ENCODE measurements at places on chromosomes 7 and 10.

DNA sequence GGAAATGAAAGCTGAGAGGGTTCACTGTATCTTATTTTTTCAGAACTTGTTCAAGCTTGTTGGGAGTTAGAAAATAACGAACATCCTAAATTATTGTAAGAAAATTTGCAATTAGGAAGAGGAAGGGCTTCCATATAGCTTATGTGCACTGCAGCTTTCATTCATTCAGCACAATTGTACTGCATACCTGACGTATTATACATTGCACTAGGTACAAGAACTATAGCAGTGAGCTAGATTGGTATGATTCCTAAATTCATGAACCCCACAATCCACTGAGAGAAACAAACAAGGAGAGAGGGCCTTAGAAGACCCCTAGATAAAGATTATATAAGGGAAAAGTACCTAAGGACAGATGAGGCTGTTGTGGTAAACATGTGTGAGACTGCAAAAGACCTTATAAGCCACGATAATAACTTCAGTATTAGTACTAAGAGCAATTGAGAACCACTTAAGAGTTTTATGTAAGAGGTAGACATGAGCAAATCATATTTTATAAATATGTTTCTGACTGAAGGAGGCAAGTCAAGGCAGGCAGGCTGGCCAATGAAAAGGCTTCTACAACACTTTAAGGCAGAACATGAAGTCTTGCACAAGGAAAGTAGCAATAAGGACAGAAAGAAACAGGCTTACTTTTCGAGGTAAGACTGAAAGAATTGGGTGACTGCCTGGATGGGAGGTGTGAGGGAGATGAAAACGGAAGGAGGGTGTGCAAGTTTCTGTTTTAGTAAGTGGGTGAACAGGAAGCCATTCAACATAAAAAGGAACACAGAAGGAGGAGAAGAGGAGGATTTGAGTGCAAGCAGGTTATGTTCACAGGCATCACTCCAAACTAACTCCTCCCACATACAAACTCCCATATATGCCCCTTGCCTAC lies 77.9 kb upstream of the LRRN3 start:
- no peak for DNase-seq

GRCh38 chr7:5429253-5429856 lies 5.7 kb upstream of the TNRC18 start:
- no peak for DNase-seq

- DNase-seq = no peak
These were observed 160.7 kb downstream of the MAD1L1 start for GRCh38 chr7:2072042-2072441.

GRCh38 chr7:107039199-107039900 lies 5.2 kb upstream of the PRKAR2B start:
- no peak for DNase-seq

DNA sequence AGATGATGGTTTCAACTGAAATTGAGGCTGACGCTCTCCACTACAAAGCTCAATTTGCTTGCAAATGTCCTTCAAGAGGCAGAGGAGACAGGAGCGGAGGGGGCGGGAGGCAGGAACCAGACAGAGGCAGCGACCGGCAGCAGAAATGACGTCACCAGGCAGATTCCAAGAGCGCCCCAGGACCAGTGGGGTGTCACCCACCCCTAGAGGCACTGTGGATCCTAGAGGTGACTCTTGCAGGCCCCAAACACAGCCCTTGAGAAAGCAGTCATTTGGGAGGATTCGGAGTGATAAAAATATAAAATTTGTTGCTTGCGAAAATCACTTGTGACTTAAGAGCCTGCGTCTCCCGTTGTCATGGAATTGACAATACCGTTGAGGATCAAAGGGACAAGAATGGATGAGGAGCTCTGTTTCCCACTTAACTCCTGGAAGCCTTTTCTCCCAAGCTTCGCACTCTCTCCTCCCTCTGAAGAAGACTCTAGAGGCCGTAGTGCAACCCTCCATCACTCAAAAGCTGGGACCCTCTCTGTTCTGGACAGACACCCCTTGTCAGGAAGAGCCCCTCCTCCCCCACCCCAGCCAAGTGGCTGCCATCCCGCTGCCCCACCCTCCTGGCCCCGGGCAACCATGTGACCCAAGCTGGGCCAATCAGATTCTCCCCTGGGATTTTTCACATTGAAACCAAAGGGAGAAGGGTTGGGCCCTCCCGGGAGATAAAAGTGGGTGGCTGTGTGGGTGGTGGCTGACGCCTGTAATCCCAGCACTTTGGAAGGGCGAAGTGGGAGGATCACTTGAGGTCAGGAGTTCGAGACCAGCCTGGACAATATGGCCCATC lies 16.3 kb upstream of the SLC29A4 start:
- no peak for DNase-seq

DNA sequence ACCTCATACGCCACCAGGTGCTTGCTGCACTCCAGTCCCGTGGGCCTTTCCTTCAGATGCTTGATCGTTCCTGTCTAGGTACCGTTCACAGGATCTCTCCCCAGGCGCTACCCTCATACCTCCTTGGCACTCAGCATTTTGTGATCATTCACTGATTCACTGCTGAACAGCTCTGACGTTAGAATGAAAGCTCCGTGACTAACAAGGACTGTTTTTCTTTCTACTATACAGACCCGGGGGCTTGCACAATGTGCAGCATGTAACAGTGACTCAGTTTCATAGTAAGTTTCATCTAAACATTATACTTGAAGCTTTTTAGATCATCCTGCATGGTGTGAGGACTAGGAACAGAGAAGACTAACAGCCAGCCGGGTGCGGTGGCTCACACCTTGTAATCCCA lies 20.6 kb downstream of the KIN start:
- DNase-seq = no peak

GRCh38 chr10:91551856-91552255 lies 81.0 kb downstream of the PPP1R3C start:
- no peak for DNase-seq

DNA sequence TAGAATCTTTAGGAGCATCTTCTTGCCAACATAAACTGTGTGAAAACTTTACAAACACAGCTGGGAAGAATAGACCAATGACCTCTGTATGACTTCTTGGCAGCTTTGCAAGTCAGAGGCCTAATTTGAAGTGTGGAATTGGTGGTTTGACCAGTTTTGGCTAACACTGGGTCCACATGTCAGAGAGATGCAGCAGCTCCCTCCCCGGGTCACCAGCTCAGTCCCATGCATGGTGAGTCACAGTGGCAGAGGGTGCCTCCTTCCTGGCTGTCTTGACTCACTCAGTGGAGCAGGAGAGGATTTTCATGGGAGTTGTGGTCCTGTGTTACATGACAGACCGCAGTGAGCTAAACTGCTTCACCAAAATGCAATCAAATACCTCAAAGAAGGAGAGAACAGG lies 8.2 kb upstream of the STARD3NL start:
- no peak for DNase-seq

DNA sequence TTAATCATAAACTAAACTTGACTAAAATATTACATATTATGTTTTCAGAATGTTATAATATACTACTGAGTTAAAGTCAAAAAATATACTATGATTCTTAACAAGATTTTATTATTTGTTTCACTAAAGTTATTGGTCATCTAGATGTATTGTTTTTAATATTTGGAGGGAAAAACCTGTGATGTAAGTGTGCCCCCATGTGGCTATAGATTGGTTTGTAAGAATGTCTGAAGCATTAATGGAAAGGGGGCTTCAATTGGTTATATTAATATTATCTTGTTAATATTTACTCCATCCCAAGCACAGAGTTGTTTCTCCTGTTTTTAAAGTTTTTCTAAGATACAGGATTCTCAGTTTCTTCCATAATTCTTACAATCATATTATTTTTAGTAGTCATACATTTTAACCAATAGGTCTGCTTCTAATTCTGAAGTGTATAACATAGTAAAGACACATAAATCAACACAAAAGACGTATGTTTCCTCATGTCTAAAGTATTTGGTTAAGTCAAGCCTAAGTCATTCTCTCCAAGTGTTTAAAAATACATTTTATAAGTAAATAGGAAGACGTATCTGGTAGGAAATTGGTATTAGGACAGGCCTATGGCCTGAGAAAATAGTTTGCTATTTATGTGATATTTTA lies 58.0 kb downstream of the GNAT3 start:
- DNase-seq = no peak

- DNase-seq = no peak
These were observed 87.5 kb upstream of the HGF start for GRCh38 chr7:81857385-81857784.

DNA sequence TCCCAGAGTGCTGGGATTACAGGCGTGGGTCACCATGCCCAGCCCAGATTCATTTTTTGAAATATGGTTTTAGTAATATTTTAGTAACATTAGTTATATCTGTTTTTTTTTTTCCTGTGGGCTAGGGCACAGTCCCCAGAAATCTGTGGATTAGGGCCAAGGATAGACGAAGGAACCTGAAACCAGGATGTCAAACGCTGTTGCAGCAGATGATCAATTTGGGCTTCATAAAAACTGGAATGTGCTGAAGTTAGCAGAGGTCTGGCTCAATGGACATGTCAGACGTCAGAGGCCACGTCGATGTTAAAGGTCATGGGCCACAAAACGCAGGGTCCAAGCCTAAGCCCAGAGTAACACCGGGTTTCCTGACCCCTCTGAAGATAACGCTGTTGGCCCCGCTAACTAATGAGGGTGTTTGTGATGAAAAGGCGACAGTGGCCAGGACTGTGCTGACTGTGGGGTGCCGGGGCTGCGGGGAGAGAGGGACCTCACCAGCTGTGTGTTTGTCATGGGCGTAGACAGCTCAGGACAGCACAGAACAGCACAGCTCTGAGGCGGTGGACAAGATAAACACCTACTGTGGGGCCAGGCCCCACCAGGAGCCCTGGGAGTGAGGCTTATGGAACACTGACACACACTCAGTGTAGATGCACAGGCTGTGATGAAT lies 23.8 kb upstream of the GTPBP4 start:
- no peak for DNase-seq

DNA sequence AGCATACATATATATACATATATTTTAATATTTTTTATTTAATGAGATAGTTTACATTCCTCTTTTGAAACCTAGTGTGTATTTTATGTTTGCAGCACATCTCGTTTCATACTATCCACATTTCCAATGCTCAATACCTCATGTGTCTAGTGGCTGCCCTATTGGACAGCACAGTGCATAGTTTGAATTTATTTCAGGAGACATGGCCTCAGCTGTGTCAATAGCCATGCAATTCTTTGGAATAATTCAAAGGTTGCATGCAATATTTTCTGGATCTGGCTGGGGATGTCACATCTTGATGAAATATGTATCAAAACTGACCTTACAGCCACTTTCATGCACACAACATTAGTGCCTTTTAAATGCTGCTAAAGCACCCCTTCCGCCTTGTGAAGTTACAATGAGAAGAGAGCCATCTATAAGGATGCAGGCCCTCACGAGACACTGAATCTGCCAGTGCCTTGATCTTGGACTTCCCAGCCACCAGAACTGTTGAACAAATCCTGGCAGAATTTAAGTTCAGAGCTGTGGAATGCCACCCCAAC lies 13.0 kb downstream of the FGFBP3 start:
- no peak for DNase-seq

DNA sequence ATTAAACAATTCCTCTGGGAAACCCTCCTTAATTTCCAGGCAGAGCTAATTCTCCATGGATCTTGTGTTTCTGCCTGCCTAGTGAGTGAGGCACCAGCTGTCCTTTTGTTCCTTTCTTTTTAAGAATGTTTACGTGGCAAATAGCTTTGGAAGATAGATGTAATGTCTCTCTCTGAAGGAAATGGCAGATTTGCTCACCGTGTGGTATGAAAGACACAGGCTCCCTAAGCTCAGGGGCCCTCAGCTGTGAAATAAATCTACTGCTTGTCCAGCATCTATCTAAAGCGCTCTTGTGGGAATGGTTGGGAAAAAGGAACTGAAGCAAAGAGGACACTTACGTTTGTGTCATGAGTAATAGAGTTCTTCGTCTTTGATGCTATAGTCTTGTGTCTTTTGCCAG lies 64.6 kb downstream of the FAS start:
- no peak for DNase-seq

- no peak for DNase-seq
These were observed 343.3 kb upstream of the AKR1E2 start for GRCh38 chr10:4482659-4483058.

DNA sequence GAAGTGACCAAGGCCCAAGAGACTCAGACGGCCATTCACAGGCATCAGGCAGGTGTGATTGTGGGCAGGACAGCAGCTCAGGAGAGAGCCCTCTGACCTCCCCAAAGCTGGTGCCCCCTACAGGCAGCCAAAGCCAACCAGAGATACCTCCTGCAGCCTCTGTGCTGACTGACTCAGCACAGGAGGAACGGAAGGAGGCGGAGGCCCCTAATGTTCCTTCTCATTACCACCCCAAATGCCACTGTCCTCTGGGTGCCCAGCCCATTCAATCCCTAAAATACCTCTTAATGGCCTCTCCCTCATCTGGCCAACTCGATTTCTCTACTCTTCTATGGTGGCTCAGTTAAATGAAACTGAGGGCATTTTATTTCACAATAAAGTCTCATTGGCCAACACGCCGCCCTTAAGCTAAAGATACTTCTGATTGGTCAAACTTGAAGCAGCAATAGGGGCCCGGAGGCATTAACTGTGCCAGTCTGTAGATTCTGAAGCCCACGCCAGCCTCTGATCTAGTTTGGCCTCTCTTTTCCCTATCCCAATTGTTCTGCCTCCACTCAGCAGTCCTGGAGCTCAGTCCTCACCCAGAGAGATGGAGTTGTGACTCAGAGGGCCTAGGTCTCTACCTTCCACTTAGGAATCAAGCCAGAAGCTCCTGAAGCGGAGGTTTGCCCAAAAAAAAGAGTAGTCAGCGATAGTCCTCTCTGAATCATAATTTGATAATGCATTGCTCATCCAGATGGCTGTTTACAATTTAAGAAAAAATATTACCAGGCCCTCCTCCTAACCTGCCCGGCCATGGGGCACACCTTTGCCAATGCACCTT lies 1.2 kb downstream of the CYREN start:
- no peak for DNase-seq

- no peak for DNase-seq
These were observed 83.0 kb upstream of the ELN start for GRCh38 chr7:73945022-73945421.

DNA sequence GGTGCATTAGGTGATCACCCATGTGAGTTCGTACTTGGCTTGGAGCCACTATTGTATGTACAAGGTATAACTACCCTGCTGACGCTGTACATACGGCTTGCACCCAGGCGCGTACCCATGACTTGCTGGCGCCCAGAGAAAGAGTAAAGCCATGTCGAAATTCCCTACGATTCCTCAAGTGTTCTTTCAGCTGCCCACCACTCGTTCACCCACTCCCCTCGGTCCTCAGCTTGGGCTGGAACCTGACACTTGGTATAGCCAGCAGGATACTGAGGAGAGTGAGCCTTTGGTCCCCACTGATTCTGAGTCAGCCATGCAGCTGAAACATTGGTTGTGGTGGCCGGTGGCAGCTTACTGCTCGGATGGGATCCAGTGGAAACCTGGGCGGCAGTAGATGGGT lies 241.5 kb downstream of the CACNA2D1 start:
- DNase-seq = no peak

GRCh38 chr10:46001187-46001756 lies 29.0 kb downstream of the TIMM23 start:
- DNase-seq = no peak
